ENCODE measurements at places on chromosomes 2 and 18.

- DNase-seq, result no peak
Observed at GRCh38 chr2:222753251-222753824, 81.9 kb downstream of the MOGAT1 start.

DNA sequence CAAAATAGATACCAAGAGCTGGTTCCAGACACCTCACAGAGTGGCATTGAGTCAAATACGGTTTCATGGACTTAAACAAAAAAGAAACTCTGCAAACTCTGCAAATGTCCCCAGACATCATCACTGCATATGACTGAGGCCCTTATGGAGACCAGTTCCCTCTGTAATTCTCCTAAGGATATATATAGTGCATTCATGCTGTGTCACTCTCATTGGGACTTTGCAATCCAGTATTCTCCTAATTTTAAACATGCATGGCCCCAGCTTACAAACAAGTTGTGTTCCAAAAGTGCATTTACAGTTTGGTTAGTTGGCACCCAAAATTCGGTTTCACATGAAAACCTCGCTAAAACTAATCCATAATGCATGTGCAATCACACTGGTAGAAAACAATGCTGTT, 18.6 kb upstream of the INO80C start:
- no peak for DNase-seq

DNA sequence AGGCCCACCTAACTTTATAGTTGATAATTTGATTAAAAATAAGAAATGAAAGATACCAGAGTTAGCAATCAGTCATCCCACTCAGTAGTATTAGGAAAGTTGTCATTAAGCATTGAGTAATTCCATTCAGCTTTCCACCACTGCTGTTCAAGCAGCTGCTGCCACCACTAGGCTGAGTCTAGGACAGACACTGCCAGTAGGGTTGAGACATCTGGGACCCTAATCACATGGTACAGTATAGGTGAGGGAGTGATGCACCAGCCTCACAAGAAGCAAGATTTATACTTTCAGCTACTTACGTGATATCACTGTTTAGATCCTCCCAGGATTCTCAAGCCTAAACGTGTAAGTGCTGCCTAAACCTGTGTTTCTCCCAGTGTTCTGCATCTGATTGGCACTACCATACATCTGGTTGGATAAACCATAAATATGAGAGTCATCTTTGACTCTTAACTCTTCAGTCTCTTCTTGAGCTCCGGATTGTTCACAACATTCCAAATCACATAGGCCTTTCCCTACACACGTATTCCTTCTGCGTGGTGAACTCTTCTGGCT, 3.2 kb downstream of the UBXN4 start:
- DNase-seq, result no peak

DNA sequence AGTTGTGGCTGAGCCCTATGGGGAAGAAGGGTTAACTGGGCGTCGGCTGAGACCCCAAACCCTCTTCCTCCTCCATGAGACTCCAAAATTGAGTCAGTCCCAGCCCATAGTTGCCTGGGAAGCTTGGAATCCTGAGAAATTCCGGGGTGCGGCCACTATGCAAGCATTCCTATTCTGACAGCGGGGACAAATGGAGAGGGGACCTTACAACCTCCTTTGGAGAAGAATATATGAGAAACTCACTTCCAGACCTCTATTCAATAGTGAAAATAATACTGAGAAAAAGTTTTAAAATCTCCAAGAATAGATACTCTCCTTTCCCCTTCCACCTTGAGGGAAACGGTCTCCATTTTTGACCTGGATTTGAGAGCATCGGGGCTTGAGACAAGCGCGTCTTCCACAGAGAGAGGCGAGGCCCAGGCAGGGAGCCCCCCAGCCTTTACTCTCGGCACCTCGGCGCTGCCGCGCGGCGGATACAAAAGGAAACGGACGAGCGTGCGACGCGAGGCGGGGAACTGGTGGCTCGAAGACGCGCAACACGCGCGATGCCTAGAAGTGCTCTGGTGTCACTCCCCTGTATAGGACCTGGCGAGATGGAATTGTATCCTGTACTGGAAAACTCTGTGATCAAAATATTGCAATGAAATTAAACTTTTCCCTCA, 11.1 kb downstream of the NR4A2 start:
- DNase-seq, result no peak

DNA sequence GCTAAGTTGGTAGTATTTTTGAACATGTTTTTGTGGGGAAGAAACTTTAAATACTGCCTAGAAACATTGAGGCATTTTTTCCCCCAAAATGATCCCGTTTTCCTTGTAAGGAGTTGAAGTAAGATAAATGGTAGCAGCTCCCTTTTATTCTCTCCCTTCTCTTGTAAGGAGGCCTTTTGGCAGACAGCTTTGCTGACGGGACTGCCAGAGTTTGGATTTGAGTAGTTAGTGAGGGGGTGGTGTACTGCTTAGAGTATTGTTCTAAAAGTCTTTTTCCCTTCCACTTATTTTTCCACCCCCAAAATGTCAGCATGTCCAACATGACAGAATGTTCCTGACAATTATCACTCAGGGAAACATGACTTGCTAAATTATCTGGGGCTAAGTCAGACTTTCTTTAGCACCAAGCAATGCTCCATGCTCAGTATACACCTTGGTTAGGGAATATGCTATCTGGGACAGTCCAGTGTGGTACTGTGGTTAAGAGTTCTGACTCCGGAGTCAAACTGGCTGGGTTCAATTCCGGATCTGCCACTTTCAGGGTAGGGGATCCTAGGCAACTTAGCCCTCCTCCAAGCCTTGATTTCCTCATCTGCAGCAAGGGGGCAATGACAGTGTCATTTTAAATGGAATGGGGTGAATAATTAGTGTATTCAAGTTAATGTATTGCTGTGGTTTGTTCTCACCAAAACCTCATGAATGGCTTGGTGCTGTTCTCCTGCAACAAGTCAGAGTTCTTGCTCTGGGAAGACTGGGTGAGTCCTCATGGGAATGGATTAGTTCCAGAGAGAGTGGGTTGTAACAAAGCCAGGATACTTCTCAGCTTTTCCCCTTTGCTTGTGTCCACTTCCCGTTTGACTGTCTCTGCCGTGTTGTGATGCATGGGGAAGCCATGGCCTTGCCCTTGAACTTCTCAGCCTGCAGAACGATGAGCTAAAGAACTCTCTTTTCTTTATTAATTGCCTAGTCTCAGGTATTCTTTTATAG, 116.2 kb downstream of the TANC1 start:
- DNase-seq, result no peak

DNA sequence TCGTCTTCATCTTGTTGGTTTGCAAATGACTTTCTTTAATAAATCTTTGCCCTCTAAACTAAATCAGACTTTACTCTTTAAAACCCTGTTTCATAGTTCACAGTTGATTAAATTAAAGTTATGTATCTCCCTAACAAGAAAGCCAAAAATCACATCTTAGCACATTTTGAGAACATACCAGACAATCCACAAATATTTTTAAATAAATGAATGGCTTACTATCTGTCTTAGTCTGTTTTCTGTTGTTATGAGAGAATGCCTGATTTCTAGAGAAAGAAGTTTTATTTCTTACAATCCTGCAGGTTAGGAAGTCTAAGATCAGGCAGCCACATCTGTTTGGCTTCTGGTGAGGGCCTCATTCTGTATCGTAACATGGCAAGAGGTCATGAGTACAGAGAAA, 1090.2 kb upstream of the PIK3C3 start:
- DNase-seq, result no peak

DNA sequence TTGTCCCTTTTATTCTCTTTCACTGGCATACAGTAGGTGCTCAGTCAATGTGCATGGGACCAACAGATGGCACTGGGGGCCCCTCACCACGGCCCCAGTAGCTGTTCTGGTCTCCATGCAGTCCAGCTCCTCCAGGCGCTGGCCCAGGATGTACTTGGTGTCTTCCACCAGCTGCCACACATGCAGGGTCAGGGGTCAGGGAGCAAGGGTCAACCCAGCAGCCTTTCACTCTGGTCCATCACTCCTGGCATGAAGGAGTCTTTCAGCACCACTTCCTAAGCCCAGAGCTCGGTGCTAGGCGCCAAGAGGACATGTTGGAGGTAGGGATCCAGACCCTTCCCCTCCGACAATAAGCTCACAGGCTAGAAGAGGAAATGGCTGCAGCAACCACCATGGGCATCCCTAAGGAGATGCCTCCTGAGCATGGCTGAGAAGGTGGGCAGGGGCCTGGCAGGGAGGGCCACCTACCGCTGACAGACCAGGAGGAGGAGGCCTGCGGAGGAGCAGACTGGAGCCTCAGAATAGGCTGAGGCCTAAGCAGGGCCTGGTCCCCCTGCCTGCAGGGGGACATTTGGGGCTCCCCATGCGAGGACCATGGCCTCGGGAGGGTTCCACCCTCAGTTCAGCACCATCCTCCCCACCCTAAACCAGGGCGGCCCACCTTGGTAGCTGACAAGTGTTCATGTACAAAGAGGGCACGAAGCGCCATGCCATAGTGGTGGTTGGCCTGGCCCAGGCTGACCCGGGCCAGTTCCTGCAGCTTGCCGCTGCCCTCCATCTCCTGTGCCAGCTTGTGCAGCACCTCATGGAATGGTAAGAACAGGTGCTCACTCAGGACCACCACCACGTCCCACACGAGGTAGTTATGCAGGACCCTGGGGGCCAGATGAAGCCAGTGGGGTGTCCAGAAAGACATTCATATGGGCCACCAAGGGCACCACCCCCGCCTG, 10.2 kb downstream of the ALPG start:
- DNase-seq, result no peak

DNA sequence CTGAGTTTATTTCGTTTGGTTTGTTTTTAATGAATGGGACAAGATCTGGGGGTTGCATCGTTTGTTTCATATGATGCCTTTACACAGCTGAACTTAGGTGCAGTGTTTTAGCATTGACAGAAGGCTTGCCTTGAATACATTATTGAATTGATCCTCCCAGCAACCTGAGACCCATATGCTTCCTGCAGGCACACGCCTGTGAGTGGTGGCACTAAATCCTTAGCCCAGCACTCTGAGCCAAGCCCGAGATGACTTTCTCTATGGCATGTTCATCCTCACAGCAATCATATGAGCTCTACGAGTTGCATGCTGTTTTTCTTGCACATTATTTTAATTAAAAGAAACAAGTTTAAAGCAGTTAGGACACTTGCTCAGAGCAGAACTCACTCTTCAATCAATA, 47.8 kb upstream of the AGAP1 start:
- DNase-seq, result no peak

DNA sequence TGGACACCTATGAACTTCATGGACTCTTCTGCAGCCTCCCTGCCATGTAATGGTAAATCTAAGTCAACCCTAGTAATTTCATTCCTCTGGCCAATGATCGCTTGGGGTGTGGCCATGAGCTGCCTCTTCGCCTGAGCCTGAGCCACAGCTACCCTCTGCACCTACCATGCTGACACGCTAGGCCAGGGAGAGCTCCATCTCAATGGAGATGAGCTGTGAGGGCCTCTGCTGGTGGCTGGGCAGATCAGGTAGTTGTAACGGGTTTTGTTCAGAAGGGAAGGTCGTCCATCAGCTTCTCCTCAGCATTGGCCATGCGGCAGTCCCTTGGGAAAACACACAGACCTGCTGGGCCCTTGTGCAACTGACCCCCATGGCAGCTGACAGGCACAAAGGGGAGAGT, 24.4 kb downstream of the MPHOSPH10 start:
- no peak for DNase-seq

- no peak for DNase-seq
Observed at GRCh38 chr2:191970867-191971266, 124.0 kb upstream of the CAVIN2 start.

GRCh38 chr2:133641497-133641896, 73.2 kb upstream of the NCKAP5 start:
- DNase-seq, result no peak

DNA sequence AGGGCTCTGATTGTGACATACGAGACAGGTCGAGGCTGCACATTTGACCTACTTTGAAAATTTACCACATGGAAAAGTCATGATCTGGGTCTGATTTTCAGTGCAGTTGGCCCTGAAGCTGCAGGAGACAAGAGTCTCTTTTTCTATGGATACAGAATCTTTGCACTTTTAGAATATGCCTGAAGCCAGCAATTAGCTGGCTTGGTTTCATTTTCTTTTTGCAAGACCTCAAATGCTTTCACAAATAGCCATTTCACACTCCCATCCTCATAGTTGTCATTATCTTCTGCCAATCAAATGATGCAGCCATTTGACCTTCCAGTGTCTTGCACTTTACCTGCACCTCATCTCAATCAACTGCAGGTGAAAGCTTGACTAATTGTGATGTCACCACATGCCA, 59.0 kb downstream of the GPR39 start:
- no peak for DNase-seq

DNA sequence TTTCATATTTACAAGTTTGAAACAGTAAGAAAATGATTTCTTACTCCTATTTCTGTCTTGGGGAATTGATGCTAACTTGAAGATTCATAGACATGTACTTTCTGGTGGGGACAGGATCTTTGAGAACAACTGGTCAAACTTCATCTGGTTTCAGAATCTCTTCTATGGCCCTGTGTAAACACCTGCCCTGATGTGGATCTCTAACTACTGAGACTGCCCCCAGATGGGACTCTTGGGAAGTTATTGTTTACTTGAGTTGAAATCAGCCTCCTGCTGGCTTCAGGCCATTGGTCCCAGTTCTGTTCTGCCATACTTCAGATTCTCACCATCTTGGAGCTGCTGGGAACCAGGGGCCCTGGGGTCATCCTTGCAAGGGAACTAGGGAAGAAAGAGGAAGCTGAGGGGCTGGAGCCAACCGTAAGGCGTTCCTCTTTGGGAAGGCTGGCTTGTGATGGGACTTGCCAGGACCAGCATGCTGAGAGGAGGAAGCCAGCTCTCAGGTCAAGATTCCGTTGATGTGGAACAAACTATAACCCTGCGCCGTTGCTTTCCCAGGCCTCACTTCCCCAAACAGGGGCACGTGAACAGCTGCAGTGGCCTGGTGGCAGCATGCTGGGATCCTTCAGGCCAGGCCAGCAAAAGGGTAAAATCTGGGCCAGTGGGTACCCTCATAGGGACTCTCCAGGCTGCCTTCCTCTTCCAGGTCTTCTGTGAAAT, 135.5 kb upstream of the CXCR4 start:
- no peak for DNase-seq

DNA sequence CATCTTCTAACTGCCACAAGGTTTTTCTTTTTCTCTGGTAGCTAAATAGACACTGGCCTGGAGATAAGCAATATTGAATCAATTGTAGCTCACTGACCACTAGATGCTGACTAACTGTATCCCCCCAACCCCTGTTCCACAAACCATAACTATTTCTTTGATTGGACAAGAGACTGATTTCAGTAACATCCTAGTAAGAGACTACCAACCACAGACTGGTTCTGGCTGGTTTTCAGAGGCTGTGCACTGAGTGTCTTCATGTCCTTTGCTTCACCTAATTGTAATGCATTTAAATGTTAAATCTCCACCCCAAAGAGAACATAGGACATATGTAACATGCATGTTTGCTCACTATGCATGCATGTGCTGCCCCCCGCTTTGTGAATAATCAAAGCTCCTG, 3.2 kb upstream of the AAK1 start:
- no peak for DNase-seq

DNA sequence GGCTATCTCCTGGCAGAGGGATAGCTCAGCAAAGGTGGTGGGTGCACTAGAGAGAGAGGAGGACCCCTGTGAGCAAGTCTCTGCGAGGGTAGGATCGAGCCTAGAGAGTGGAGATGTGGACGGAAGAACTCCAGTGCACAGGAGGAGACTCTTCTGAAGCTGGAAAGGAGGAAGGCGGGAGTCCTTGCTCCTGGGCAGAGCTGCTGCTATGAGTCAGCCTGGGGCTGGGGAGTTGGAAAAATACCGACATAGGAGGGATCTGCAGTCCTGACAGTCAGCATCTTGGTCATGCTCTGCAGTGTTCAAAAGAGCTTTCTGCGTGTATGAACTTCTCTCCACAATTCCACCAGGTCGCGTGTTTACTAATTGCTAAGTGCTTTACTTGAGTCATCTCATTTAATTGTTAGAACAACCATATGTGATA, 233.8 kb downstream of the LDLRAD4 start:
- DNase-seq, result no peak

GRCh38 chr2:117086174-117086942, 728.1 kb upstream of the DDX18 start:
- no peak for DNase-seq

Measured in cortex of kidney (tissue), 1 donor.